ENCODE measurements at places on chromosomes 7 and 10.

DNA sequence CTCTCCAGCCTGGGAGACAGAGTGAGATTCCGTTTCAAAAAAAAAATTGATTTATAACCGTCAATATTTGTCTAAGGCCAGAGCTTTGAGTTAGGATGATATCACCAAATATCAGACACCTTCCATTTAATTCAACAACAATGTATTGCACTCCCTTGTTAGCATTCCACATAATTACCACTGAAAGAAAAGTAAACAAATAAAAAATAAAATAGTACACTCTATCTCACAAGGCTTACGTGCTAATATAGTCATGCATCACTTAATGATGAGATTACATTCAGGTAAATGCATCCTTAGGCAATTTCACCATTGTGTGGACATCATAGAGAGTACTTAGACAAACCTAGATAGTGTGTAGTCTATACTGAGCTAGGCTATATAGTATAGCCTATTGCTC is 127.6 kb upstream of the RHOBTB1 start:
- DNase-seq, result peak; percentile 89

- peak; percentile 76 for DNase-seq
These were observed 83.5 kb downstream of the GNAT3 start for GRCh38 chr7:80428161-80429054.

DNA sequence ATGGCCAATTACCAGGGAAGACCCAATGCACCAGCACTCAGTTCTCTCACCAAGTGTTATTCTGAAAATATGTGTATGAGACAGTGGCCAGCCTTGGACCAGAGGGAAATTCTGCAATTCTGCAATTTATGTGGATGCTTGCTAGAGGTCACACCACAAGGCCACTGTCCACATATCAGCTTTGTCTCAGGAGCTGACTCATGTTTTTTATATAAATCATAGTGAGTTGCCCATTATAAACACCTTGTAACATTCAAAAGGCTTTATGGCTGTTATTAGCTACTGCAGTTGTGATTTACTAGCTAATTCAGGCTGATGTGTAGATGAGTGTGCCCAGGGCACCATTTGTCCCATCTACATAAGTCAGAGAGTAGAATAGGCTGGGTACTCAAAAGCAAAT is 649.0 kb downstream of the LRMDA start:
- peak; percentile 25 for DNase-seq

DNA sequence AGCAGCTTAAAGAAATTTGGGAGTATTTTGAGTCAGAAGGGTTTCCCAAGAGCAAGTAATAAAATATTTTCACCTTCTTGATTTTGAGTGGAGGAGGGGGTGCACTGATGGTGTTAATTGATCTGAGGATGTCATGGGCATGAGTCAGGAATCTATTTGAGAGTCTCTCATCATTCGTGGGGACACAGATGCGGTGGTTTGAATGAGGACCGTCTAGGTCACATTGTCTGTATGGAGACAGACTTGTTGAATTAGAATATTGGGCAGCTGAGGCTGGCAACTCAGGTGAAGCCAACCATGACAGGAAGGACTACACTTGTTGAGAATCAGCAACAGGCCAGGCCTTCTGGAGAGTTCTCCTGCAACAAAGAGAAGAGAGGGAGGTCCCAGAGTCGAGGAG is 127.0 kb downstream of the INSYN2A start:
- DNase-seq, result no peak

GRCh38 chr7:31254926-31255325 is 85.6 kb downstream of the NEUROD6 start:
- DNase-seq, result no peak

- no peak for DNase-seq
These were observed 134.9 kb upstream of the SAMD8 start for GRCh38 chr10:74976565-74976964.

DNA sequence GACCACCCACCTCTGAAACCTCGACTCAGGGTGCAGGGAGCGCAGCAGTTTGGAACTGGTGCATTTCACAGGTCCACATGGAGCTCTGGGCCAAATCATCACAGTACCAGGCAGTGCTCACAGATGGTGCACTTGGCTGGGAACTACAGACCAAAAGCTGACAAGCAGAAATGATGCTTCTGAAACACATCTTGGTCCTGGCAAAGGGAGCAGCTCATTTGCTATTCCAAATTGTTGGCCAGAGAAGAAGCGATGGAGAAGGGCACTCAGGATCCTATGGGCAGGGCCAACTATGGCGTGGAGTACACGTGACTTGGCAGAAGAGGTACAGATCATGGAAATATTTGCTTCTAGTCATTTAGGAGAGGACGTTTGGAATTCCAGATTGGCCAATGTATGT is 383.9 kb downstream of the CALN1 start:
- no peak for DNase-seq

GRCh38 chr7:26078437-26079336 is 73.3 kb upstream of the NFE2L3 start:
- peak; percentile 94 for DNase-seq

DNA sequence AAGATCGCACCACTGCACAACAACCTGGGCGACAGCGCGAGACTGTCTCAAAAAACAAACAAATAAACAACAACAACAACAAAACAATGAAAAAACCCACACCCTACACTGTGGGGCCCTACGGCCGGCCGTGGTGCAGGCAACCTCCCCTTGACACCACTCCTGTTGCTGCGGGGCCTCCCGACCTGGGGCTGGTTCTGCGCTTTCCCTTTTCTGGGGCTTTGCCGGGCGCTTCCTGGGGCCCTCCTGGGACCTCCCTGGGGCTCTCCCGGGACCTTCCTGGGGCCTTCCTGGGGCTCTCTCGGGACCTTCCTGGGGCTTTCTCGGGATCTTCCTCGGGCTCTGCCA is 46.6 kb downstream of the INSIG1 start:
- DNase-seq, result no peak

GRCh38 chr7:73963252-73963822 is 64.6 kb upstream of the ELN start:
- no peak for DNase-seq

- peak; percentile 78 for DNase-seq
These were observed 1.2 kb downstream of the EZH2 start for GRCh38 chr7:148882841-148883265.

DNA sequence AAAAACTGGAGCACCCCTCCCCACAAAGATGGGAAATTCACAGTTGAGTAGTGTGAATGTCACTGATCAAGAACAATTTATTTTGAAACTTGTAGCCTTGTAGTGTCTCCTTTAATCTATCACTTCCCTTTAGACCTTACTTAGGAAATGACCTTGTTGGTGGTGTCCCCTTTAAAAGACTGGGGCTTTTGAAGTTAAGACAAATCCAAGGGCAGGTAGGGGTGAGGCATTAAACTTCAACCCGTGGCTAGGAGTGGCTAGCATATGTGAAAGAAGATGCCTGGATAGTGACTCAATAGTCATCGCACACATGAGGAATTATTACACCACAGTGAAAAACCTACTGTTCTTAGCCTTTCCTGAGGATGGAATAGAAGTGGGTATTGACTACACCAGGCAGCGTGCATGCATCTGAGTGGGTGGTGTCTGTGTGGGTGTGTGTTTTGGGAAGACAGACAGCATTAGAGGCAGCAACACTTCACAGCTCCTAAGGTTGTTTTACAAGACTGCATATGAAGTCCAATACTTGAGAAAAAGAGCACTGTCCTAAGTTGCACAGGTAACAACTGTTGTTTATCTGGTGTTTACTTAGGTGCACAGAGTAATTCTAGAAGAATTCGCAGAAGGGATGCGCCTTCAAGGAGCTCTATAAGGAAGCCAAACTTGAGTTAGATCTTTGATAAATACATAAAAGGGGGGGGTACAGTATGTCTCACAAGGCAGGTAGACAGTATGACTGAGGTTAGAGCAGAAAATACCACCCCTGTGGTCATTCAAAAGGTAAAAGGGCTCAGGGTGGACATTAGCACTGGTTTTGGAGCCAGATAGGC is 32.9 kb downstream of the ABLIM1 start:
- no peak for DNase-seq

- peak; percentile 55 for DNase-seq
These were observed 42.4 kb downstream of the PLCE1 start for GRCh38 chr10:94035982-94036765.

- DNase-seq, result no peak
These were observed 3.8 kb downstream of the MCM10 start for GRCh38 chr10:13165177-13165576.

GRCh38 chr10:109475711-109476421 is 447.4 kb downstream of the XPNPEP1 start:
- no peak for DNase-seq

GRCh38 chr7:129986600-129986999 is 33.8 kb upstream of the UBE2H start:
- DNase-seq, result no peak

GRCh38 chr7:74606101-74606908 is 51.2 kb upstream of the GTF2I start:
- DNase-seq, result peak; percentile 96

DNA sequence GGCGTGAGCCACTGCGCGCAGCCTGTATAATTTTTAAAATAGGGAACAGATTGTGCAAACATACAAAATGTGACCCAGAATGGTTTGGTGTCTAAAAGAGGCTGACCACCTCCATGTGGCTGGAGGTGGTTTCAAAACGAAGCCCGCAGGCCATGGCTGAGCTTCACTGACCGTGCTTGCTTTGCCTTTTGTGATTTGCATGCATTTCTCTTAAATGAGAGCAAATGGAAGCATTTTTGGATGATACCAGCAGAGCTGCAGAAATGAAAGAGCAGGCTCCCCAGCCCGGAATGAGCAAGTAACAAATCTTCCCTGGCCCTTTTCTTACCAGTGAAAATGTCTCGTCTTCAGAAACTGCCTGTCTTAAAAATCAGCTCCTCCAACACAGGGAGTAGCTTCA is 239.9 kb downstream of the CAMK1D start:
- peak; percentile 82 for DNase-seq

- DNase-seq, result no peak
These were observed 80.6 kb downstream of the DGKB start for GRCh38 chr7:14821757-14822480.

- DNase-seq, result no peak
These were observed 1046.9 kb downstream of the DNAJB9 start for GRCh38 chr7:109616551-109617069.

DNA sequence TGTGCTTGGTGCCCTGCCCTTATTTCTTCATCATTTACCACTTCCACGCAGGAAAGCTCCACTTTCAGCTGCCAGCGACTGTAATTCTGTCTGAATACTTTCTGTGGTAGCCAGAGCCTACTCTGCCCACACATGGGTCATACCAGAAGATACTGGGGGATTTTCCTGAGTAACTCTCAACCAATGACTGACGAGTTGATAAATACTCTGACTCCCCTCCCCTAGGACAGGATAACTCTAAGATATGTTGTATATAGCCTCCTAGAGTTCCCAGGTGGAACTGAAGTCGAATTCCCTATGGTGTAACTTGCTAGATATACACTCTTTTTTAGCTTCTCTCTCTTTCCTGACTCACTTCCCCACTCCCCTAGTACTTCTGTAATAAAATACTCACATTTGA is 29.8 kb downstream of the SEM1 start:
- DNase-seq, result peak; percentile 54

DNA sequence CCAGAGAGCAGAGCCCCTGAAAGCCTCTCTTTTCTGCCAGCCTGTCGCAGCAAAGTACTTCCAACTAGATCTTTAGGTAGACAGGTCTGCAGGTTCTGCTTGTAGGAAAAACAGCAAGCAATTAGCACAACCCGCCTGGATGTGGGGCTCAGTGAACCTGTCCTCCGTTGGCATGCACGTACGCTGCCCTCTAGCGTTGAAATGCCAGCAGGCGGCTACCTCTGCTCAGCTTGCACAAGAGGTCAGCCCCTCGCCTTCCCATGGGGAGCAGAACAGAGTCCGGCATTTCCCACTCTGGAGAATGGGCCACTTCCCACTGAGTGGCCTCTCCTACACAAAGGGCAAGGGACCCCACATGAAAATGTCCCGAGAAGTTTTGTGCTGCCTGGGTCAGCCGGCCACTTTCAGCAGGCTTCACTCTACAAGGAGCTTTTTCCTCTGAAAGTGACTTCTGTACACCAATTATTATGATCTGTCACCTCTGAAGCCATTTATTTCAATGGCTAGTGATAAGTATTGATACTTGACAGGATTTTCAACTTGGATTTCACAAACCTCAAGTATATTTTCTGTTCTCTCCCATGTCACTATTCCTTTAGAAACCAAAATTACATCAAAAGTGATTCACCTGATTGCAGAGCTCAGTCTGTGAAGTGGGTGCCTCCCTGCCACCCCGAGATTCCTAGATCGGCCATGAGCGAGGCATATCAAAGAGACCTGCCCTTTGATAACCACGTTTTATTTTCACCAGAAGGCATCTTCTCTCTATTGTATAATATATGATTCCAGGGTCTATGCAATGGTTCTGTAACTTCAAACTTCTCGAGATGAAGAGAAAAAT is 56.7 kb downstream of the JCAD start:
- DNase-seq, result peak; percentile 67

GRCh38 chr7:1458683-1459511 is at the start of gene MICALL2:
TSS of gene MICALL2 (minus strand) at chr7:1459470. CDS start at chr7:1459326, 144 bp downstream.
- DNase-seq, result peak; percentile 71

DNA sequence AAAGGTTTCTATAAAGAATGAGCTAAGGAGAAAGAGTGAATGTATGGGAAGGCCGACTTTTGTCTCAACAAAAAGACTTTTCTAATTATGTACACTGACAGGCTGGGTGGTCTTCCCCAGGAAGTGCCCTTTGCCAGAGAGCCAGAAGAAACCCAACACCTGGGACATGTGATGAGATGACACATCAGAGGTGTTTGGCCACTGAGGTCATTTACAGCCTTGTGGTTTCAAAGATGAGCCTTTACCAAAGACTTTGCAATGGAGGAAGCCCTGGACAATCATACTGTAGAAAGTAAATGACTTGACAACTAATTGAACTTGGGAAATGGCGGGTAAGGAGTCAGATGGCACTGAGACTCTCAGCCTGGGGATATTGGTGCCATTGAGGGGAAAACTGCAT is 3.4 kb upstream of the NRG3 start:
- DNase-seq, result no peak

DNA sequence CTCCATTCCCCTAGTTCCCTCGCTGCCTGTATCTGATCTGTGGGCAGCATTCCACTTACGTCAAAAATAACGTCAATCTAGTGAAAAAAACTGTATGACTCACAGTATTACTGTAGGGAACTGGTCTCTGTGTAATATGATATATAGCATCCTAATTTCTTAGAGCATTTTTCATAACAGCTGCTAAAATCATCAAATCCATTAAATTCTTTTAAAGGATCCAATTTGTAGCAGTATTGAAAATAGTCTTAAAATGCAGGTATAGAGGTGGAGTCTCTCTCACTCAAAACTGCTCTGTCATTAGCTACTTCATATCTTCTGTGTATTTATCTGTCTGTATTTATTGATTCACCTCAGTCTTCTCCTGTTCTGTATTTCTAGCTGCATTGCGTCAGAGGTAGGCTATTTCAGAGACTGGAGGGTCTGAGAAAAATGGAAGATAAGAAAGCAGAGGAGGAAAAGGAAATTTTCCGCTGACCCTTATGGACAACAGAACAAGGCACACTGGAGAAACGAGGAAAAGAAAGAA is 59.9 kb downstream of the PON1 start:
- DNase-seq, result no peak

- DNase-seq, result no peak
These were observed 9.6 kb downstream of the CUL1 start for GRCh38 chr7:148708026-148708885.

DNA sequence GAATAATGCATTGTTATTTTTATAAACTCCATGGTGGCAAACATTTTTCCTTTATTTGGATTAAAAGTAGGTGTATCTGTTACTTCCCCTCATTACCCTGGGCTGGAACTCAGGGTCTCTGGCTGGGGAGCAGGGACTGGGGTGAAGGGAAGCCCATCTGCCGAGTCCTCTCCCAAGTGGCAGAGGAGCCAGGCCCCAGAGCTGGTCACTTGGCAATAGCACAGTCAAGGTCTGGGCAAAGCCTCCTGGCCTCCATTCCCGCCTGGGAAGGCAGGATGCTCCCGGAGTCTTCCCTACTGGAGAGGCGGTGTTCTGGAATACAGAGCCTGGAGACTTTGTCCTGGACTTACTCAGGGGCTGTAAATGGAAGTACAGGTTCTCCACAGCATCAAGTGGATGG is 76.2 kb downstream of the CDH23 start:
- peak; percentile 6 for DNase-seq

Data from NCI-H69 (cell line).